ENCODE measurements at places on chromosomes 4 and X.

DNA sequence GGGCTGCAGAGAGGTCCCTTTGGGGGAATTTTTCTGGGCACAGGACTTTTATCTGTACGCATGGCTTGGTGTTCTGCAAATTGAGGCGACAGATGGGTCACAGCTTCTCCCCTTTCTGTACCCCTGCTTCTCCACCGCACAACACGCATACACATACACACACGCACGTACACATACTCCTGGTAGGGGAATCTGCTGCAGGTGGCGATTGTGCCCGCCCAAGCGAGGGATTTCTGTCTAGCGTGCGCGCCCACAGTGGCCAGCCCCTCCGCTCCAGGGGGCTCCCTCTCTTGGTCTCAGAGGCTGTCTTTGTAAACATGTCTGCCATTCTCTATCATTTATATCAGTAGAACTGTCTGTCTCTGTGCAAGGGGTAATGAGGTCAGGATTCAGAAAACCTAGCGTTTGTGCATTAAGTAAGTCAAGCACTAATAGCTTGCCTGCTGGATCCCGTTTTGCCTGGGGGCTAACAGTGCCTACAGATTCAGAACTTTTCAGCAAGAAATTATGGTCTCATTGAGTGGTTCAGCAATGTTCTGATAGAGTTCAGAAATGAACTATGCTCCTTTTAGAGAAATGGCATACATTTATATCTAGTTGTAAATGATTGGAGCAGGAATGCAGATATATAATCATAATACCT lies 2.2 kb downstream of the GRID2 start:
- no peak for DNase-seq

GRCh38 chr4:105596684-105597083 lies 44.3 kb downstream of the ARHGEF38 start:
- DNase-seq = no peak

GRCh38 chr4:77854431-77855111 lies 8.1 kb upstream of the MRPL1 start:
- DNase-seq = no peak

DNA sequence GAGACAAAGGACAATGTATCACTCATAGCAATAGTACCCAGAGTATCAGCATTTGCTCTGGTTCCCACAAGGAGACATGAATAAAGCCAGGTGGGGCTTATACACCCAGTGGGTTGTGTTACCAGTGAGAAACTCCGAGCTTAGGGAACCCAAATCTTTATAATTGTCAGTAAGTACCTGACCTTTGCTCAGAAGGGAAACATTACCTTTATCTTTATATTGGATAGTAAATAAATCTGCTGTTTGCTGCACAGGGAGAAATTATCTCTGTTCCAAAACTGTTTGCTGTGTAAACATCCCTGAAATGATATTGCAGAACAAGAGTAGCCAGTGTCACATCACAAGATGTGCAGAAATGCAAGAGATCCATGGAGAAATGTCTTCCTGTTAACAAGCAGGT lies 12.1 kb upstream of the SLAIN2 start:
- no peak for DNase-seq

- DNase-seq = no peak
Measured at GRCh38 chrX:152632445-152633097, 5.1 kb upstream of the GABRQ start.

DNA sequence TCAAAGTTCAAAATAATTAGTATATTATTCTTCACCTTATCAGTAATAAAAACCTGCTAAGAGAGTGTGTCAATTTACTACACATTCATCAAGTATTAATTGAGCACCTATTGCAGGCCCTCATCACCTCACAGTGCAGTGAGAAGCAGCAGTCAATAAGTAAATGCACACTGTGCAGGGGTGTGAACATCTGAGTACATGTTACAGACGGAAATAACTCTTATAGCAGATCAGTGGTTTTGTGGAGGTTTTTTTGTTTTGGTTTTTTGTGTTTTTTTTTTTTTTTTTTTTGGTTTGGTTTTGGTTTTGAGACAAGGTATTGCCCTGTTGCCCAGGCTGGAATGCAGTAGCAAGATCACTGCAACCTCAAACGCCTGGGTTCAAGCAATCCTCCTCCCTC lies 20.3 kb downstream of the KLF3 start:
- no peak for DNase-seq

- no peak for DNase-seq
Measured at GRCh38 chr4:67809502-67809901, 55.3 kb upstream of the GNRHR start.

DNA sequence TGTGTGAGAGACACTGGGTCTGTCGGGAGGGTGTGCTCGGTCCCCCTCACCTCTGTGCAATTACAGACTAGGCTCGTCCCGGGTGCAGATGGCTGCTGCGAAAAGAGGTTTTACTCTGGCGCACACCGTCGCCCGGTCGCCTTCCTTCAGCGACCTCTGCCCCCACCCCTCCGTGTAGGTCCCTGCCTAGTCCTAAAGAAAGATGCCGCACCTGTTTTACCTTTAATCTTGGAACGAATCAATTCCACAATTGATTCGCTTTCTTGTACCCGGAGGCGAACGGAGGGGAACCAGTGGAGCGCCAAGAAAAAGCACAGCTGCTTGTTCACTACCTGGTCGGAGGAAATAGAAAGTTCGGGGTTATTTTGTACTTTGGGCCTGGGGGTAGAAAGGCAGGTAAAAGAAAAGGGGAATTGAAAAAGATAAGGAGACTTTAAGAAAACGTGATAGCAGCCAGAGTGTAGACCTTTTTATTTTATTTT lies 1.2 kb downstream of the NPNT start:
- no peak for DNase-seq

GRCh38 chrX:43910012-43910411 lies 27.8 kb upstream of the MAOB start:
- no peak for DNase-seq

Data from esophagus squamous epithelium (tissue), 5 donors.